Activated CD4-positive, CD25-positive, alpha-beta regulatory T cell (primary cell): ENCODE measurements at places on chromosomes 4 and X.

DNA sequence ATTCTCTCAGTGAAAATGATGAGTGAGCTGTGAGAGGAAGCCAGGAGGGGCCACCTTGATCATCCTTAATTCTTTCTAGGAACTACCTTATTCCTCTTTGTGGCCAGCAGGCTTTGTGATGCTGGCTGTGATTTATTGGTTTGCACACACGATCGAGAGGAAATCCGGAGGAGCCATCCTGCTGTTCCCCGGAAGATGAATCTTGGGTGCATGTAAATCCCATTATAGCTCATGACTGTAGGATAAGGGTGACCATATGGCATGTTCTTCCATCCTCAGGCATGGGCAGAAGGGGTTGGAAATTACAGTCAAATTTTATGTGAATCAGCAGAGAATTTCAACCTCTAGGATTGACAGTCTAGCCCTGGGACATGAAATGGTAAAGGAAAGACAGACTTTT lies 254.5 kb downstream of the UNC5C start:
- no peak for DNase-seq

DNA sequence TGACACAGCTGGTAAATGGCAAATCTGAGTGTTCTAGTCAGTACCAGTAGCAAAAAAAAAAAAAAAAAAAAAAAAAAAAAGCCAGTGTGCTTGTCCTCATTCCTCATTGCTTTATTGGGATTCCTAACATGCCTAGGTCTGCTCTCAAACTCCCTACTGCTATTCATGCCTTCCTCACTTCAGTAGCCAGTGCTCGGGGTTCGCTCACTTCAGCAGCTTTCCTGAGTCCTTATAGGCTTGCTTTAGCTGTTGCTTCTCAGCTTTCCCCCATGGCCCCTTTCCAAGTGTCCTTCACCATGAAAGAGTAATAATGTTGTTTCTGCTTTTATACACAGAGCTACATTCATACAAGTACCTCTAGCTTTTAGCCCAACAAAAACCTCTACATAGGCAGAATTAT lies 30.8 kb downstream of the SLITRK2 start:
- no peak for DNase-seq

DNA sequence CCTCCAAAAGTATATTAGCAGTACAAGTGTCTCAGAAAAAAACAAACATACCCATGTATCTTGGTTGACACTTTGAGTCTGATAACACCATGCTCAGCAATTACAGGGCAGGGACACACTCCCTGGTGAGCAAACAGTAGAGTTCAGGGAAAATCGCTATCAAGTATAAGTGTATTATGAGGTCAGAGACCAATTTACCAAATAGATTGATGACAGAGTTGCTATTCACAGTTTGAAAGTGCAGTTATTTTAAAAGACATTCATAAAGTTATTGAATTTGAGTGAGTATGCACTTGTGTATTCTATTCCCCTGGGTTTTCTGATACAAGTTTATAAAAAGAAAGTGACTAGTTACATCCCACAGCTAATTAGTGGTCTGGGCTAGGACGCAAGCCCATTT lies 10.2 kb upstream of the LONRF3 start:
- no peak for DNase-seq

- no peak for DNase-seq
Observed at GRCh38 chrX:101191217-101191750, 28.3 kb upstream of the DRP2 start.

GRCh38 chr4:3402491-3403347 lies 39.0 kb upstream of the HGFAC start:
- DNase-seq: no peak

DNA sequence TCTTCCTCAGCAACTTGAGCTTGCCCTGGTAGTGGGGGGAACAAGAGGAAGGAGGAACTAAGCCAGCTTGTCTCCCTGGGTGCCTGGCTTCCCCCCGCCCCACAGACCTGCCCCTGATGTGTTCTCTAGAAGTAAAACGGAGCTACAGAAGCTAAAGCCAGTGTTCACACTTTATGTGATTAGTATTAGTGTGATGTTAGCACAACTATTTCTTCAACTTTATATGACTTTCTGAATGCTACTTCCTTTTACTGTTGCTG lies 10.7 kb downstream of the RGS12 start:
- no peak for DNase-seq

DNA sequence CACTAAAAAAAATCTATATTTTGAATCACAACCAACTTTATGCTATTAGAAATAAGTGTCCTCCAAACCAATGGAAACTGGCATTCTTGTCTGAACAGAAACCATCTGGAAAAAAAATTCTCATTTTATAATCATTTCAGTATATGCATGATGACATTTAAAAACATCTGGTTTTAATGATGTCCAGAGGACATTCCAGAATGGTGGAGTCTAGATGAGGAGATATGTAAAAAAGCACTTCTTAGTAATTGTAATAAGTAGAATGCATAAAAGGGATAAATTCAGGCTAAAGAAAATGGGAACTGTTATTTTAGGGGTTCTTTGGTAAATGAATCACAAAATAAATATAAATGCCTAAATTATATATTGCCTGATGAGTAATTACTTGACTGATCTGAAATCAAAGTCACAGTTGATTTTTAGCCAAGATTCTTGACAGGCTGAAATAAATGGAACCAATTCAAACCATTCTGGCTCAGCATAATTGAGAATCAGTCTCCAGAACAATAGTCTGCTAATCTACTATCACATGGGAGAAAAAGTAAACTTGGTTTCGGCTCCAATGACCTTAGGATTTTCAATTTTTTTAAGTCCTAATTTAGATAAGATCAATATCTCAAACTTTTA lies 636.6 kb downstream of the FAT4 start:
- no peak for DNase-seq

DNA sequence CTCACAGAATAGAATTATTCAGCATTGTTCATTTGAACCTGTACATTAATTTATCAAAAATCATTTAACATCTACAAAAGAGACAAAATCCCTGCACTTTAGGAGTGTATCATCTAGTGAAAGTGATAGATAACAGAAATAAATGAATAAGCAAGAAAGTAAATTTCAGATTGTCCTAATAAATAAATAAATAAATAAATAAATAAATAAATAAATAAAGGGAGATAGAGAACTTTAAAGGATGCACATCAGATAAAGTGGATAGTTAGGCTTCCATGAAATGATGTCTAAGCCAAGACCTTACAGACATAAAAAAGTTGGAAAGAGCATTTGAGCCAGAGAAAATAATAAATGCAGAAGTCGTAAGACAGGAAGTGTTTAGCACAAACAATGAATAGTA lies 444.7 kb downstream of the CFAP47 start:
- no peak for DNase-seq

DNA sequence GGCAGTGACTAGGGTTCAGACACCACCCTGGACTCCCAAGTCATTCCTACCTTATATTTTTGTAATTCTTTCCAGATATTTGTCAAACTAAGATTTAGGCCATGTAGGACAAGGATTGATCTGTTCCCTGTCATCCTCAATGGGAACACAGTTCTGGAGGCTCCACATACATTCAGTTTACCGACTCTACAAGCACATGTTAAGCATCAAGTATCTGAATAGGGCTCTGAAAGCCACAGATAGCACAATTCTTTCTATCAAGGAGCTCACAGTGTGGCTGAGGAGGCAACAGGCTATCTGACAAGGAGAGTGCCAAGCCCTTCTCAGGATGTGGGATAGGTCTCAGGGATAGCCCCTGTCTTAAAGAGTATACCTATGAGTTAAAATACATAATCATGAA lies 37.0 kb upstream of the CXCL8 start:
- no peak for DNase-seq

GRCh38 chr4:73208376-73208775 lies 50.2 kb downstream of the ANKRD17 start:
- no peak for DNase-seq

GRCh38 chrX:51747671-51748070 lies 4.4 kb downstream of the GSPT2 start:
- no peak for DNase-seq

- no peak for DNase-seq
Observed at GRCh38 chr4:113732967-113733527, 28.5 kb downstream of the CAMK2D start.

DNA sequence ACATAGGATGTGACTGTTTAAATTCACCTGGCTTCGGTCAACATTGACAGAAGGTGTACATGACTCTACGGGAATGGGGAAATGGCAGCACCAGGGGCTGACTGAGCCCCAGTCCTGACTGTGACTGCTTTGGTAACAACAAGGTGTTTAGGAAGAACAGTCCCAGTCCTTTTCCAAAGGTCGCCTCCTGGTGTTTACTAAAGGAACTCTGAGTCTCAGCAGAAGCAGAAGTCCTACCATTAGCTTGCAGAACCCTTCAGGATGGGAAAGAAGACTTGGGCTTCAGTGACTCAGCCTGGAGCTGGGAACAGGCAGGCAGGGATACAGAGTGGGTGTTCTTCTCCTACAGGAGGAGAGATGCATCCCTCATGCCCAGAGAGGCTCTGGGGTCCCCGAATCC lies 103.3 kb downstream of the MGST2 start:
- no peak for DNase-seq
